Fibroblast of skin of left quadriceps (primary cell): ENCODE measurements at places on chromosomes 6 and 20.

DNA sequence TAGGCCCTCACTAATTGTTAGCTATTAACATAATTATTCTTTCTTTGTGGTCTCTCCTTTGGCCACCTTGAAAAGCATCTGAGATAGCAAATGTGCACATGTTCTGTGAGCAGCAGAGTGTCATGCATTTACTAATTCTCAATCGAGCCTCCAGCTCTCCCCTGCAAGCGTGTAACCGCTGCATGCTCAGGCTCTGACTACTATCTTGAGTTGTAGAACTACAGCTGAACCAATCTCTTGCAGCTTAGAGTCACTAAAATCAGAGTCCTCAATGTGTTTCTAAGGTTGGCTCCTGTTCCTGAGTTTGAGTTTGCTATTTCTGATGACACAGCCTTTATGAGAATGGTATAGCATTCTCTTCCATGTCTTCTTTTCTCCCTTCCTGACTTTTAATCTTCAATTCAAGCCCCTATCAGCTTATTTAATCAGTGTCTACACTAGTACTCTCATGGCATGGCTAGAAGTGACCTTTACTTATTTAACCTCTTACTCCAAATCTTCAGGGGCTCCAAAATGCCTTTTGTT is 65.5 kb downstream of the PPP1R3G start:
- DNase-seq = peak; percentile 16

- DNase-seq = no peak
These were observed 798.3 kb downstream of the KIF16B start for GRCh38 chr20:15774926-15775325.

GRCh38 chr20:56630086-56630493 is 984 bp downstream of the TFAP2C start:
- peak; percentile 62 for DNase-seq

DNA sequence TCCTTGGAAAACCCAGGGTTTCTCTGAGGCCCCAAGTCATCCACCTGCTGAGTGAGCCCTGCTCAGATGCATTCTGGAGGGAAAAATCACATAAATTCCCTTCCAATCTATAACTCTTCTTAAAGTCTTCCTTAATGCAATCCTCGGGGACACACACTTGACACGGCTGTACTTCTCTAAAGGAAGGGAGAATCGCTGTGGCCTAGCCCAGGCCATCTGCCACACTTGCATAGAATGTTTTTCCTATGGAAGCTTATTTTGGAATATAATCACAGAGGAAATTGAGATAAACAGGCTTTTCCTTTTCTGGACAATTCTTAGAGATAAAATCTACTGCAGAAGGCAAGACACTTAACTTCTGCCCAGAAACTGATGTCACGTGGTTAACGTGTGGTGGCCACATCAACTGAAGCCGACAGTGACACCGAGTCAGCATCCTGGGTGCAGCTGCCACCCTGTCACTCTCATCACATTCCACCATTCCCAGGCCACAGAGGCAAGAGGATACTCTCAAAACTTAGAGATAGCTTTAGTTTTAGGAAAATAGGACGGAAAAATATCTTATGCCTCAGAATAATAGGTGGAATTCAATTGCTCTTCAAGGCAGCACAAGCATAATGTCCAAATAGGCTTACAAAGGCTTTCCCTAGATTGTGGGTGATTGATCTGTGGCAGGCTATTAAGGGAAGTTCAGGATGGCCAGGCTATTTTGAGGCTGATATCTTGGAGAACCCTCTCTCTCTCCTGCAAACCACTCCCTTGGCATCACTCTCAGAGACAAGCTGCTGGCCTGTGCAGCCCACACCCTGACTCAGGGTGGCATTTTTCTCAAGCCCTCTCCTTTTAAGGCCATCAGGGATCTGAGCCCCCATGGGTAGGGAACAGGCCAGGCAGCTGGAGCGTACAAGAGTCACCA is 29.6 kb downstream of the PSMB1 start:
- DNase-seq = no peak

GRCh38 chr6:152189736-152190135 is 382.3 kb downstream of the ESR1 start:
- no peak for DNase-seq

GRCh38 chr20:56440346-56441007 is 27.9 kb upstream of the RTF2 start:
- no peak for DNase-seq

DNA sequence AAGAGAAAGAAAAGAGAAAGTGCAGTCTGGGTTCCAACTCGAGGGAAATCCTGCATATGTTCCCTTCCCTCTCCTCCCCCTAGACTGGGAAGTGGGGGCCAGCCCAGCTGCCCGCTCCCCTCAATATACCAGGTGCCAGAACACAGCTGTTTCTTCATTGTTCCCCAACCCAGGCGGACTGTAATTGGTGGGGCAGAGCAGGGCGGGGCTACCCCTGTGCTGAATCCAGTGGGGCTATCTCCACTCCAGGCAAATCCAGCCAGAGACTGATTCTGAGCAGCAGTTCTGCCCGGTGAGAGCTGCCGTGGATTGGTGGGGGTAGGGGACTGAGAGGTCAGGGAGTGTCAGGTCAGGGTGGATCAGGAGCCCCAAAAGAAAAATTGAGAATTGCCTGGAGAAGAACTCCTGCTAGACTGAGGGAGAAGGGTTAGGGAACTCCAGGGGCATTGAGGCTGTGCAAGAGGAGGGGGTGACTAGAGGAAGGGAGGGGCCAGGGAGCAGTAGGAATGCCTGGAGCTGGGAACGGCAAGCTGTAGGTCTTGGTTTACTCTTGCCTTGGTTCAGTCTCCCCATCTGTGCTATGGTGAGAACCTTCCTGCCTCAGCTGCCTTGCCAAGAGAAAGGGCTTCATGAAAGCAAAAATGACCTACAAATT is at the start of gene MYMX:
MYMX (plus strand) TSS at position 250 of the 655 bp plus-strand sequence. CDS start 546 bp downstream, outside the sequence.
- no peak for DNase-seq

- DNase-seq = peak; percentile 77
These were observed 1.2 kb upstream of the MYCT1 start for GRCh38 chr6:152696522-152696921.

- DNase-seq = no peak
These were observed 25.4 kb upstream of the MAS1 start for GRCh38 chr6:159865226-159865920.

GRCh38 chr6:24492475-24492874 is 2.3 kb upstream of the ALDH5A1 start:
- no peak for DNase-seq

DNA sequence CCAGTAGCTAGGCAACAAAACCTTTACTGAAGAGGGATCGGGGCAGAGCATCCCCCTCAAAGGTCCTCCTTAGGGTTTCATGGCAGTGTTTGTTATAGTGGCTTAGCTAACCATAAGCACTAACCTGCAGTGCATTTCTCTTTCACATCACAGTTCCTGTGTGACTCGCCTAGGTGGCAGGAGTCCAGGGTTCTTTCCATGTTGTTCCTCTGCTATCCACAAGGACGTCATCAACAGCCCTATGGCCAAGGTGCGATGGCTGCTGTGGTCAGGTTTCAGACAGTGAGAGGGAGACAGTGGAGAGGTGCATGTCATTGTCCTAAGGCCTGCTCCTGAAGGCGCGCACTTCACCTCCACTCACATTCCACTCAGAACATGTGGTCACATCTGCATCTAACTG is 38.8 kb upstream of the FOXA2 start:
- DNase-seq = no peak

DNA sequence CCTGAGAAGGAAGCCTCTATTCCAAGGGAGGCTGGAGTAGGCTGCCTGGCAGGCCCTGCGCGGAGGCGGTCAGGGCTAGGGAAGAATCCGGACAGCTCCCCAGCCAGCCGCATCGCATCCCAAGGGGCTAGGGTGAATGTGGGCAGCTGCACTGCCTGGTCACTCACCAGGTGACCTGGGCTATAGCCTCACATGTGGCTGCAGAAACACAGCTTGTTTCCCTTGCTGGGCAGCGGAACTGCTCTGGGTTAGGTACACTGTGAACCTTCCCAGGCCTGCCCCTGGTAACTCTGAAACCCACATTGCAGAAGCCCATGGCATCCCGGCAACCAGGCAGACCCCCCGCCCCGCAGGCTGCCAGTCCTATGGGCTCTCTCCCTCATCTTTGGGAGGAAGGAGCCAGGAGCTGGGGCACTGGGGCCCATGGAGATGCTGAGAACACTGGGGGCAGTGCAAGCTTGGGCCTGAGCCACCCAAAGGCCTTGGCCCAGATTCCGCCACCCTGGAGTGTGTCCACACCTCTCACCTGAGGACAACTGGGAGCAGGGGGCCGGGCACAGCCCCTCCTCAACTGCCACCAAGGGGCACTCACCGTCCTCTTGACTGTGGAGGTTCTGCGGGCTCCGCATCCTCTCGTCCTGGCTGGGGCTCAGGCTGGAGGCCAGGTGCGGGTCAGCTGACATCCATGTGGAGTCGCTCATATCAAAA is 111.0 kb downstream of the NOL4L start:
- DNase-seq = no peak

- DNase-seq = no peak
These were observed 449.6 kb downstream of the RFPL4B start for GRCh38 chr6:112796712-112797111.
